ENCODE measurements at places on chromosomes 5 and 9.

- no peak for DNase-seq
Observed at GRCh38 chr5:77301447-77301883, 91.0 kb downstream of the PDE8B start.

- DNase-seq = no peak
Observed at GRCh38 chr9:134099123-134099761, 31.4 kb upstream of the BRD3 start.

GRCh38 chr9:104788251-104788650 lies 24.3 kb downstream of the NIPSNAP3B start:
- no peak for DNase-seq

DNA sequence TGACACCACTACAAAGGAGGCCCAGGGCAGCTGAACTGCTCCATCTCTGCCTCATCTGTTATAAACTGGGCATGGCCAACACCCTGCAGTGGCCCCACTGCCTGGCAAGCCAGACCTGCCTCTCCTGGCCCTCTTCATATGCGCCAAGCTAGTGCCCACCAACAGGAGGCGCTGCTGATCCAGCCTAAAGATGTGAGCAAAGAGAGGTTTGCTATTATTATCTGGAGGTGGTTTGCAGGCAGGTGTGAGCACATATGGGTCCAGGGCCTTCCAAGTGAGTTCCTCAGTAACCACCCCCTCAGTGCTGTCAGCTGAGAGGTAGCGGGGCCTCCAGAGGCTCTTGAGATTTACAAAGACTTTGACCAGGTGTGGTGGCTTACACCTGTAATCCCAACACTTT lies 232.2 kb downstream of the SYK start:
- no peak for DNase-seq

Measured in renal cortex interstitium (tissue), 15 donors.